ENCODE measurements at places on chromosomes 1 and 21.

DNA sequence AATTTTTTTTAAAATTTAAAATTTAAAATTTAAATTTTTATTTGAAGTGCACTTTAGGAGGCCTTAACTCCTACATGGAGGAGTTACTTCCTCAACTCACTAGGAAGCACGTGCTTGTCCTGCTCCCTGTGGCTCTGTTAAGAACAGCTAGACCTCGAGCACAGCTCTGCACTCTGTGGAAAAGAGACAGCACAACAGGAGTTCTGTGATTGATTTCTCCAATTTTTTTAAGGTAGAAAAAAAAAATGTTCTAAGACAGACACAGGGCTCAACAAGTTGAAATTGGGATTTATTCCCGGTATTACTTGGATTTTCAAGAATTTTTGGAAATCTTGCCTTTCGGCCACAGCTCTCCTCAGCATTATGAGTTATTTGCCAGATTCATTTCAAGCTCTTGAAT, 356.6 kb upstream of the LYPLAL1 start:
- DNase-seq, result no peak

GRCh38 chr21:43918385-43918947, 53.4 kb downstream of the AGPAT3 start:
- no peak for DNase-seq

DNA sequence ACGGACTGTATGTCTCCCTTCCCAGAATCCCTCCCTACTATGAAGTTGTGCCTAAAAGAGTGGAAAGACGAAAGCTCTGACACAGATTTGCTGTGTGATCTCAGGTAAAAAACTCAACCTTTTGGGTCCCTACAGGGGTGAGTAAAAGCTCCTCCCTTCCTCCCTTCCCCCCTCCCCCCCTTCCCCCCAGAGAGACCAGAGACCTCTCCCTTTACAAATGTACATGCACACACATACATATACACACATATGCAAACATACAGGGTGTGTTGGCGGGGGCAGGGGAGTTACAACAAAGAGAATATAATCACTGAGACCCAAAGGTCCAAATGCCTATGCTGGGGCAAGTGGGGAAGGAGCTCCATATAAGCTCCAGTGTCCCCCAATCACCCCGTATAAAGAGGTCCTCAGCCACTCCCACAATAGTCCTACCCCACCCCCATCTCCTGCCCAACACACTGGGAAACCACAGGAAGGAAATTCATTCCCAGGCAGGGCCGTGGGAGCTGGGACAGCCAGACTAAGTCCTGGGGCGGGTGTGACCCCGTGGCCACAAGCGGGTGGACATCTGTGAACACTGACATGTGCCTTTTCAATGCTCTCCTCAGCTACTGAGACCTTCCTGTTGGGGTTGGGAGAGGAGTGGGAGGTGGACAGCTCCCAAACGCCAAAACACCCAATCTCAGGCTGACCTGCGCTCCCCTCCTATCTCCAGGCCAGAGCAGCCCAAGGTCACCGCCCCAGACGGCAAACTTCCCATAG, 2.0 kb downstream of the MEF2D start:
- DNase-seq, result no peak

DNA sequence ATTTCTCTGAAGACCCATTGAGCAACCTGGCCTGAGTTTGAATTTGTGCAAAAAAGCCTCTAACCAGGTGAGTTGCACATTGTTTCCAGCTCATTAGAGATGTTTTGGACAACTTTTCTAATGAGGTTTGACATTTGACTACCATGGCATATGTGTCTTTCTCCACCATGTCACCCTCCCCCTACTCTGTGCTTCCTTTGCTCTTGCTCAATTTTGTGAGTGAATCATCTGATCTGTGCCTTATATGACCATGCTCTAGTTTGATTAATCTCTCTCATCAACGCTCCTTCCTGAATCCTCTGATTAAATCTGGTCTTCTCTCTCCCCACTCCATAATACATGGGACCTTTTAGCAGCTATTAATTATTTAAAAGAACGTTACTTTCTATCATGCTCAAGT, 144.8 kb upstream of the SAMSN1 start:
- no peak for DNase-seq

- no peak for DNase-seq
These were observed 37.5 kb downstream of the DISP1 start for GRCh38 chr1:222852326-222852725.

GRCh38 chr1:115546846-115547245, 94.9 kb upstream of the VANGL1 start:
- DNase-seq, result no peak

Measured in activated T-cell treated with anti-CD3 and anti-CD28 coated beads, Interleukin-2, amount 50 U/mL, for 72 hours (primary cell).